Brain pericyte (primary cell): ENCODE measurements at places on chromosomes 2 and 18.

- no peak for DNase-seq
Observed at GRCh38 chr2:69376403-69376802, 10.6 kb downstream of the GFPT1 start.

DNA sequence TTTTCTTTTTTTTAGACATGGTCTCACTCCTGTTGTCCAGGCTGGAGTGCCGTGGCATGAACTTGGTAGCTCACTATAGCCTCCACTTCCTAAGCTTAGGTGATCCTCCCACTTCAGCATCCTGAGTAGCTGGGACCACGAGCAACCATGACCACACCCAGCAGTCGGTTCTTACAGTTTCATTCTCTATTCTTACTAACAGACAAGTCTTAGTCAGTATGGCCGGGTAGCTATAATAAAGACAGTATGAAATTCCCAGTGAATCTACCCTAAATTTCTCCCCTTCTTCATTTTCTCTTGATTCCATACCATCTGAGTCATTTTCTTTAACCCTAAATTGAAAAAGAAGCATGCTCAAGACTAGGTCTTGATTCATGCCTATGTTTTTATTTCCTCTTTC lies 775.3 kb upstream of the NRXN1 start:
- DNase-seq = no peak

DNA sequence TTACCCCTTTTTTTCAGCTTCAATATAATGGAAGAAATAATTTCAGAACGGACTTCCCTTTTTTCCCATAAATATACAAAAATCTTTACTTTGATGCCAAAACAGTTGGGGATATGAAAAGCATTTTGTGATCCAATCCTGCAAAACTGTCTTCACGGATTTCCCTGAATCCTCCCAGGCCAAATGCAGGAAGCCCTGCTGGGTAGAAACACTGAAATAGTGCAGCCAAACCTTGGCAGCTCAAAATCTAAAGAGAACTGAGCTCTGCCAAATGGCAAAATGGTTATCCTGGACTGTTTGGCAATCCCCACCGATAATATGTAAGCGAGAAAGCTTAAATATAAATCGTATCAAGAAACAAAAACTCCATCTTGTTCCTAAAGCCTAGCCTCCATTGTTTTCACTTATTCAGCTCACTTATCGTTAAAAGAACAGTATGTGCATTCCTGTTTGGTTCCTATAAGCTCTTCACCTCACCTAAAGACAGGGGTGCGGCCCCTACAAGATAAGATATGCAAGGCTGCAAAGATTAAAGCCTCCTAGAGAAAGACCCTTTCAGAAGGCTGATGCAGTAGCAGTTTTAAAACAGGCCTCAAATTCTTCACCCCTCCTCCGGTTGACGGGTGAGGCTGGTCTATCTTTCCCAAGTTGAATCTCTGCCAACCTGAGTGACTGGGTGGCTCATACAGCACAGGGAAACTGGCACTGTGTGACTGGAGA lies 48.6 kb downstream of the LAMA1 start:
- DNase-seq = no peak

GRCh38 chr2:239169311-239170048 lies 231.3 kb downstream of the HDAC4 start:
- no peak for DNase-seq

GRCh38 chr18:28961669-28962228 lies 784.8 kb upstream of the CDH2 start:
- DNase-seq = no peak

DNA sequence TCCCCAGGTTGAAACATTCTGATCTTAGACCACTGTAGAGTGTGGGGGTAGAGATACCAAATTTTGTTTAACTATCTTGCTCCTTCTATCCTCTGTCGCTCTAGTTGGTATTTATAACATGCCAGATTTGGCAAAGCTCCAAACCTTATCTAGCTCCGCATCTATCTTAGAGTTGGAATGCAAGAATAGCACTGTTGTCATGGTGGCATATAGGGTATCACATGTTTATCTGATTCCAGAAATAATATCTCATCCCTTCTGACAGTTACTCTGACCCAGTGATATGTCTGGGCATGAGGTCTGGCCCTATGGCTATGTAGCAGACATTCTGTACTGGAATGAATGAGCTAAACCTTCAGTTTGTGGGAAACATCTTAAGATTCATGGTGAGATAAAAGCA lies 51.7 kb downstream of the CABYR start:
- DNase-seq = no peak

DNA sequence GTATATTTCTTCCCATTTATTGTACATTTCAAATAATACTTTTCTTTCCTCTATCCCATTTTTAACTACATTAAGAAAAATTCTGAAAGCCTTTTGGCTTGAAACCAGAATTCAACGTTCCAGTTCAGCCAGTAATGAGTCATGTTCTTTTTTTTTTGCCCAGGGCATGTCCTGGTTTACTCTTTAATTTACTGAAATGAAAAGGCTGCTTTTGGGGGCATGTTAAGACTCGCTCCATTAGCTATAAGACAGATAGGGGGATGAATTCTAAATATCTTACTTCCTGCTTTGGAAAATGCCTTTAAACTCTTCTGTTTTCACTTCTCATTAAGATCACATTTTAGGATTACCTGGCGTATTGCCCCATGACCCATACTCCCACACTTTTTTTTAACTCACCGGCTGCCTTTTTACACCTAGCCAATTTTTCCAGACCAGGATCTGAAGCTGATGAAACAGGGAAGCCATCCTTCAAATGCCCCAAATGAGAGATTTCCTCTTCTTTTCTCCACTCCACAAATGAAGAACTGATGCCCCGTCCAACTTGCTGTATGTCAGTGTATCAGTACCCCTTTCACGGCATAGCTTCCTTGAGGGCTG lies 585 bp downstream of the ABCA12 start:
- DNase-seq = no peak

- DNase-seq = no peak
Observed at GRCh38 chr18:44759925-44760342, 79.2 kb downstream of the SETBP1 start.

DNA sequence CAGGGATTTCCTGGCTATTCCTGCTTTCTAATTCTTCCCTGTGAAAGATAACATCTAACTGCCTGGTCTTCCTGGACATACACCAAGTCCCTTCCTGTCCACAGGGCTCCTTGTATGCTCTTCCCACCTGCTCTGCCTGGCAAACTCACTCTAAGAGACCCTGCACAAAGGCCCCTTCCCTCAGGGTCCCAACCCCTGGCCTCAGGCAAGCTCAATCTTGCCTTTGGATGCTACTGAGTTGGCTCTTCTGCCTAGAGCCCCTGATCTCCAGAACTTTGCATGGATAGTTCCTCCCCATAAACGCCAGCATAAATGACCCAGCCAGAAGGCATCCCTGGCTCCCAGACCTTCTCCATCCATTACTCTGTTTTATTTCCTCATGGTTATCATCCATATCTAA lies 98.3 kb upstream of the OTOS start:
- no peak for DNase-seq

- no peak for DNase-seq
Observed at GRCh38 chr2:212001325-212001724, 537.3 kb downstream of the ERBB4 start.

- no peak for DNase-seq
Observed at GRCh38 chr18:34696671-34697070, 13.4 kb upstream of the DTNA start.

DNA sequence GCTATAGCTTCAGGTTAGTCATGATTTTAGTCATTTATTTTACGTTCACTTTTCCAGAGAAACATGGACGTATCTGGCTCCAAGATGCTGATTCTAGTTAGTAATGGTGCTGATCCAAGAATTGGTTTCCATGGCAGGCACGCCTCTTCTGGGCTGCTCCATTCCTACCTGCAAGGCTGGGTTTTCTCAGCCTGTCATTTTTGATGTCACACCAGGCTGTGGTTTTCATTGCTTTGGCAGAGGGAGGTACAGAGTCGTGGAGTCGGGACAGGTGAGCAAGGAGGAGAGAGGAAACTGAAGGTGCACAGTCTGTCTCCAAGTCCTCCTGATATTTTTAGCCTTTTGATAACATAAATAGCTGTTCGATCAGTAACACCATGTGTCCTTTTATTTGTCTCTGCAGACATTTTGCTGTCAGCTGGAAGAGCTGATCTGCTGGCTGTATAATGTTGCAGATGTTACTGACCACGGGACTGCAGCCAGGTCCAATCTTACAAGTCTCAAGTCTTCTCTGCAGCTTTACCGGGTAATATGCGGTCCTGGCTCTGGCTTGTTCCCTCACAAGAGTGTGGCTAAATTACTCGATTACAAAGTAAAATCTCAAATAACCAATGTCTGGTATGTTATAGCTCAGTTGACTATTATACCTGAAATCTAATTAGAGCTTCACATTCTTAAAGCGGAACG lies 17.8 kb downstream of the CEP68 start:
- no peak for DNase-seq

GRCh38 chr2:8436585-8436984 lies 245.3 kb upstream of the ID2 start:
- no peak for DNase-seq

DNA sequence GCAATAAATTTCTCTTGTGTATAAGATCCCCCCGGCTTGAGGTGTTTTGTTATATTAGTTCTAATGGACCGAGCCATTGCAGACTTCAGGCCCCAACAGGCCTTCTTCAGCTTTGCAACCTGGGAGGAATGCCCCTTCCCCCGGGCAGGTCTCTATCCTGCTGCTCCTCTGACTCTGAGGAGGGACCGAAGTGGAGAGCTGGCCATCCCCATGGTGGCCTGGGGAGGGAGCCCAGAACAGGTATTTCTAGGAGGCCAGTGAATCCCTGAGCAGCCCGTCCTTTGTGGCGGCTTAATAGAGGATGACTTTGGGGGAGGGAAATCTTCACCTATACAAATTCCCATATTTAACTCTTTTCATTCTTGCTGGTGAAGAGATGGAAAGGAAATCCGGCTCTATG lies 715.8 kb upstream of the SOX11 start:
- no peak for DNase-seq

- no peak for DNase-seq
Observed at GRCh38 chr2:16561676-16562075, 104.0 kb downstream of the CYRIA start.

- peak; percentile 11 for DNase-seq
Observed at GRCh38 chr2:210584834-210585233, 28.4 kb downstream of the CPS1 start.

GRCh38 chr2:67471681-67472080 lies 74.5 kb downstream of the ETAA1 start:
- DNase-seq = no peak

GRCh38 chr2:37657471-37657870 lies 14.0 kb downstream of the CDC42EP3 start:
- DNase-seq = no peak

GRCh38 chr2:21372654-21373053 lies 248.9 kb downstream of the TDRD15 start:
- DNase-seq = no peak

DNA sequence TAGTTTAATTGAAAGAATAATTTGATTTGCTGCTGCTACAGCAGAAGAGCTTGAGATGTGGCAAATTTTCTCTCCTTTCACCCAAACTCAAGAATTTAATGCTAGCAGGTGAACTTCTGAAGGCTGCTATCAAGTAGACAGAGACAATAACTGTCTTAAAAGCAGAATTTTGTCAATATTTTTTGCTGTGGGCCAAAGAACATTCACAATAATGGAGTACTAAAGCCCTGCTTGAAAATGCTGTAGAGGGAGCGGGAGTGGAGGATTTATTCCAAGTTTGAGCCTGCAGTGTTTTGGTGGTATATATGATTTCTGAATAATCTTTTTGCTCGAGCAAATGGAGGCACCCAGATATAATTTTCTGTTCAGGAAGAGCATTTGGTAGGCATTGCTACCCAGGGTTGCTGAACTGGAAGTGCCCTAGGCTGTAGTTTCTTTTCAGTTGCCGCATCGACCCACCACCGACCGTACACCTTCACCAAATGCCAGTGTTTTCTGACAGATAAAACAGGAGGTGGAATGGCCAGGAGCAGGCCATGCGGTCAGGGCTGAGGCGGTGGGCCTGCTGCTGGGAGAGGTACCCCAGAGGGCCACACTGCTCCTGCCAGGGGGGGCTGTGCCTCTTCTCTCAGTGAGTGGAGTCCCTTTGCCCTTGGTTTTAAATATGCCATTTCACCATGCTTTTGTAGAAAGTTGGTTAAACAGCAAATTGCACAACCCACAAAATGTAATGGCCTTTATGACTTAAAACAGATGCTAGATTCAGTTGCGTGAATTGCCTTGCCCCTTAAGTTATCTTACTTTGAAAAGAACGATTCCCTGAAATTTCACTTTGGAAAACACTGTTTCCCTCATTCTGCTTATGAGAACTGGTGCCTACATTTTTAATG lies 36.4 kb downstream of the TSHZ1 start:
- DNase-seq = peak; percentile 39

DNA sequence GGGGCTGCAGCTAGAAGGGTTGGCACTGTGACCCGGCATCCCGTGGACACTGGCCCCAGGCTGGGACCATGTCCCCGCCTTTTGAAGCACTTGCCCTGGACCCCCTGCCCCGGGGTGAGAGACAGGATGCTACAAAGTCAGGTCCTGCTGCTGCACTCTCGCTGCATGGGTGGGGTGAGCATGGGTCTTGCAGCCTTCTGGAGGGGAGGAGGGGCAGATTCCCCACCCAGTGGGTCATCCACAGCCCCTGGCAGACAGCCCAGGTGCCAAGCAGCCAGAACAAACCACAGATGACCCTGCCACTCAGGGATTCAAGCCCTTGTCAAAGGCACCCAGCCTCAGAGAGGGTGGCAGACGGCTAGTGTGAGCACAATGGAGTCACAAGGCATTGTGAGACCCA lies 5.7 kb upstream of the NMUR1 start:
- DNase-seq = no peak

- no peak for DNase-seq
Observed at GRCh38 chr2:40120026-40120425, 331.9 kb downstream of the SLC8A1 start.

GRCh38 chr2:39059366-39059952 lies 61.4 kb downstream of the SOS1 start:
- DNase-seq = peak; percentile 12

DNA sequence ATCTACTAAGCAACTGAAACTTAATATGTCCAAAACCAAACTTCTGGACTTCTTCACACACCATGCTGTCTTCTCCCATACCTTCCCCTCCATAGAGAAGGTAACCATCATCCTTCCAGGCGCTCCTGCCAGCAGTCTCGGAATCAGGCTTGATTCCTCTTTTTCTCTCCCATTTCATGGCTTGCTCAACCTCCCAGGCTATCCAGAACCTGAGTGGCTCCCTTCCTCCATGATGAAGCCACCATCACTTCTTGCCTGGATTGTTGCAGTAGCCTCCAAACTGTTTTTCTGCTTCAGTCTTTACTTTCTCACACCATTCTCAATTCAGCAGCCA lies 40.1 kb upstream of the NDUFV2 start:
- no peak for DNase-seq
